ENCODE measurements at places on chromosomes 1 and 21. TPM values are rescaled to one million over a fixed set of nuclear protein-coding genes. Genes with fewer than 3 reads are reported as not detected.

GRCh38 chr1:222606757-222607156 lies 11.1 kb upstream of the MIA3 start:
- no peak for DNase-seq

GRCh38 chr1:83741770-83742169 lies 257.2 kb downstream of the TTLL7 start:
- DNase-seq = no peak

The RCOR3 gene
- 28.4 TPM for total RNA-seq

The STMN1 gene
- total RNA-seq = 97.0 TPM

DNA sequence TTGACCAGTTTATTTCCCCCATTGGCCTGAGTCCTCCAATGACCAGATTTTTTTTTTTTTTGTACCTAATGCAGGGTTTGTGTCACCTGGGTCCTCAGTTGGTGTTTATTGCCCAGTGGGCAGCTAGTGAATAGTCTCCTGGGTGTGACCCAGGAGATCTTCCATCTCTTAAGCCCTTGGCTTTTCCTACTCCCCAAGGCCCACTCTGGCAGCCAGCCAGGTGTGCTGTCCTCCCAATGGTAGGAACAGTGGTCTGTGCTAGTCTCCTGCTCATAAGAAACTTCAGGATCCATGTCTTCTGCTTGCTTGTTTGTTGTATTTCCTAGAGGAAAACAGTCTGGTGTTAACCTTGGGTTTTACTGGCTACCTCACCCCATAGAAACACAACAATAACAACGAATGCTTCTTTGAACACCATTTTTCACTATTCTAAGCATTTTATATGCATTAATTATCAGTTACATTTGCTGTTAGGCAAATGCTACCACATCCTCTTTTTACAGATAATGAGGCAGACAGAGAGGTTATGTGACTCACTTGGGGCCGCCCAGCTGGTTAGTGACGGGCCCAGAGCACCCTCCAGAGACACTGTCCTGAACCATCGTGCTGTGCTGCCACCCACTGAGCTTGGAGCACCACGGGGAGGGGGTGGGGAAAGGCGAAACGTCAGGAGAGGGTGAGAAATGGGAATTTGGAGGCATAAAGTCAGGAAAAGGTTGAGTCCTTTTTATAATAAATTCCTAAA lies 107.5 kb downstream of the HIVEP3 start:
- DNase-seq = no peak

The CLCA2 gene
- not detected for total RNA-seq

DNA sequence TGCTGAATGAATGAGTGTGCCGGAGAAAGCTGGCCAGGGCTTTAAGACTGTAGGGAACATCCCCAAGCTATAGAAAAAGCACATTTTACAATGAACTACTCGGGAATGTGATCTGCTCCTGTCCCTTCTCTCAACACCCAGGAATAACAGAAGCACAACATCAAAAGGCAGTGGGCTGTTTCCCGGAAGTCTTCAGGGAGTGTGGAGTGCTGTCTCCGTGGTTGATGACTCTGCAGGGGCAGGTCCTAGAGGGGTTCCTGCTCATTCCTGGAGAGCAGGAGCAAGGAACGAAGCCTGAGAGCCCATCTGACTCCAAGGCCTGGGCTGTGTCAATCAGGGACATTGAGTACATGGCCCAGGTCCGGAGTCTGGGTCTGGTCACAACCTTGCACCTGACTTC lies 4.9 kb upstream of the IL22RA1 start:
- DNase-seq = no peak

GRCh38 chr1:219687779-219688178 lies 74.9 kb upstream of the ZC3H11B start:
- no peak for DNase-seq
